ENCODE measurements at places on chromosomes 2 and 18.
A peak's percentile ranks its signal among the peaks of the same experiment; 100 is the strongest.

DNA sequence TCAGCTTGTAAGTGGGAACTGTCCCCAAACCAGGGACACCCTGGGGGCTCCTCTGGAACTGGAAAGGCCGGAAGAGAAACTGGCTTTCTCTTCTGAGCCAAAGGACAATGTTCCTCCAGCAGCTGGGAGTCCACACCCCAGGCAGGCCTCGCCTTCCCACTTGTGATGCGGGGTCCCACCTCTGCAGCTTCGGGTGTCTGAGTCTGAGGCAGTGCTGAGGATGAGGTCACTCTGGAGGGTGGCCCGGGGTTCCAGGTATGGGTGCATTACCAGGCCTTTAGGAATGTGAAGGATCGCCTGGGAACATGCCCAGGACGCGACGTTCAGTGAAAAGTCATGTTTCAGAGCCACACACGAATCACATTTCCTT lies 18.2 kb upstream of the BOK start:
- no peak for DNase-seq

- no peak for DNase-seq
Measured at GRCh38 chr2:133461484-133461883, 106.8 kb downstream of the NCKAP5 start.

DNA sequence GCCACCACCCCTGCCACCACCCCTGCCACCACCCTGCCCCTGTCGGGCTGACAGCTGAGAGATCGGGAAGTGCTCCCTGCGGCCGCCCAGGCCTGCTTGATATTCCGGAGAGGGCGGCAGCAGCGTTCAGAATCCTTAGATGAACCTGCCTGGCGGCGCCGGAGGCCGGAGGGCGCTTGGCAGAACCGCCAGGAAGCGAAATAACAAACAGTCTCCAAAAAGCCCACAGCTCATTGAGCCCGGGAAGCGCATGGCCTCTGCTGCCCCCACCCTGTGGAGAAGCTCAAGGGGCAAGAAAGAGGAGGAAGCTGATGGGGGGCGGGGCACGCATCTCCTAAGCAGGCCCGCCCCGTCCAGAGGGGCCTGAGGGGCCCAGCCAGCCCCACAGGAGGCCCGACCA lies 92.2 kb upstream of the MBOAT2 start:
- DNase-seq: peak; percentile 58

DNA sequence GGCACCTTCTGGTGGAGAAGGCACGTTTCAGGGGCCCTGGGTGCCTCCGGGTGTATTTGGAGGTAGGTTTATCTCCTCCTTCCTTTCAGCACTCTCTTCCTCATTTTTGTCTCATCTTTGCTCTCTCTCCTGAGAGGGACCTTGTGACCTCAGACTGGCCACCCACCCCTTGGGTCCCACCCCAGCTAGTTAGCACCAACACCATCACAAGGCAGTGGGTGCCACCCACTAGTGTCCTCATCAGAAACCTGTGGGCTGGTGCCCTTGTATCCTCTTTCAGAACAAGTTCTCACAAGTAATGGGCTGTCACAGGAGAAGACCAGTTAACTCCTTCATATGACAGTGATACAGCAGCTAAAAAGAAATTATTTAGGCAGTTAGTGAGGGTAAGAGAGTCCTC lies 196.4 kb downstream of the UXS1 start:
- no peak for DNase-seq

DNA sequence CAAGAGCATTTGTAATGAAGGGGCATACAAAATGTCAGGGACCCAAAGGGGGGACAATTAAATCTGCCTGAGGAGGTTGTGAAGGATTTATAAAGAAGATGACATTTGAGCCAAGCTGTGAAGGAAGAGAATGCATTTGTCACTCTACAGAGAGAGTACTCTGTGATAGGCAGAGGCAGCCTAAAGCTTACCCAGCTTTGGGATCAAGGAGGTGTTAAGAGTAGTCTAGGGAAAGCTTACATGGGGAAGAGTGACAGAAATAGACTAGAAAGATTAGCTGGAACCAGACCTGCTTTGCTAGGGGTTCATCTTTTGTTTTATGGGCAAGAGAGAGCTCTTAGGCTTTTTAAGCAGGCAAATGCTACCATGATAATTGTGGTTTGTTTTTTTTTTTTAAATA lies 169.1 kb upstream of the CYP26B1 start:
- DNase-seq: no peak

DNA sequence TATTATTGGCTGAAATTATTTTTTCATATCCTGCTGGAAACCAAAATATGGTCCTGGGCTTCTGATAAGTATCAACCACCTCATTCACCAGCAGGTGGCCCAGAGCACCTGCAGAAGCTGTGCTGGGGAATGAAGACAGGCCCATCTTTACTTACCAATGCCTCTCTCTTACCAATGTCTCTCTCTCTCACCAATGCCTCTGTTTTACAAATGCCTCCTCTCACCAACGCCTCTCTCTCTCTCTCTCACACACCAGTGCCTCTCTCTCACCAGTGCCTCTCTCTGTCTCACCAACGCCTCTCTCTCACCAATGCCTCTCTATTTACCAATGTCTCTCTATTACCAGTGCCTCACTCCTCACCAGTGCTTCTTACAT lies 2.3 kb upstream of the MAL start:
- no peak for DNase-seq

GRCh38 chr2:122007126-122007525 lies 251.7 kb downstream of the TSN start:
- DNase-seq: no peak

DNA sequence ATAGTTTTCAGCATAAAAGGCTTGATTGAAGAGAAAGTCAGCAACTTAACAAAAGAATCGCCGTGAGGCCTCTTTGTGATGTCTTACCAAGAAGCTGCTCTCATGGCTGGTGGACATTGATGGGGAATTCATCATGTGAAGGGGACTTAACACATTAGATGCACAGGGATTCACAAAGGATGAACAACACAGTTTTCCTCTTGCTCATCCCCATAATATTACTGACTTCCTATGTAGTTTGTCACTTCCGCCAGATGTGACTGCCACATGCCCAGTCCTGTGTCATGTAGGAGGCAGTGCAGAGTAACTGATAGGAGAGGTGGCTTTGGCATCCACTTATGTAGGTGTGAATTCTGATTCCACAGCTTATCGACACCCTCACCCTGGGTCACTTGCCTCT lies 232.6 kb upstream of the LYPD1 start:
- no peak for DNase-seq

DNA sequence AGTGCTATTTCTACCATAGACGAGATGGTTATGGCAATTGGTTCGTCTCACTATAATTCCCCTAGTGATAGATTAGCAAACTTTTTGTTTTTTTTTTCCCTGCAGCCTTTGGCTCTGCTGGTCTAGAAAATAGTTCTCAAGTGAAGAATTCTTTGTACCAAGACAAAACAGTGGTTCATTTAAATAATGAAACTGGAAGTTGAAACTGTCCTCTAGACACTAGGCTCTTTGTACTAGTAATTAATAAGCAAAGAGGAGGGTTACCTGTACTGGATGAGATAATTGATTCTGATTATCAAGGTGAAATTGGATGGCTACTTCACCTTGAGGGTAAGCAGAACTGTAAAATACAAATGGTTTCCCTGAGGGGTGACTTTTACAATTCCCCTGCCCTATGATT lies 156.9 kb upstream of the DCC start:
- DNase-seq: no peak

DNA sequence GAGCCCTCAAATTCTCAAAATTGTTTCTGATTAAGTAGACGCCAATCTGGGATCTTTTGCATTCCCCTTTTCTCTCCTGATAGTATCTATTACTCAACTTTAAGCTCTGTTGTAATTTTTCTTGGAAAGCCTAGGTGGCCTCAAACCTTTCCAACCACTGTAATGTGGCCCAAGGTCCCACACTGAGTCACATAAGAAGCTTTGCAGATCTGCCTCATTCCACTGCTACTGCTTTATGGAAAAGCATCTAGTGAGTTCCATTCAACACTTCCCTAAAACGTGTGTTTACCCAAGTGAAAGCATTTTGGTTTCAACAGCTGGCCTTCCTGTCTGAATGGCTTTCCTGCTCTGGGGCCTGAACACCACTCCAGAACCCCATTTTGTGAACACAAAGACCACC lies 493.6 kb upstream of the SPHKAP start:
- no peak for DNase-seq

DNA sequence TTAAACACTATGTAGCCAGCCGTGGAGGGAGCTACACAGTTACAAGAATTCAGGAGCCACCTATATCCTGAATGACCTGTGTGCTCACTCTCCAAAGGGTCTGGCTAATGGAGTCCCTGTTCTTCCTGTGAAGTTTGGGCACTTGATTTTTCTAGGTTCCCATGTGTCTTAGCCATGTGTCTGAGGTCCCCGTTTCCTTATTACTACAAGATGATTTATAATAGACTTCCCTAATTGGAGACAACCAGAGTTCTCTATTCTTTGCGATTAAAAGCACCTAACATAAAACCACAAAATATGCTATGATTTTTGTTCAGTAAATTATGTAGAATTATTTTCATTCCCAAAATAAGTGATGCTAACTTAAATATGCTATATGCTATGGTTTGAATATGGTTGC lies 83.4 kb downstream of the PDK1 start:
- DNase-seq: no peak

DNA sequence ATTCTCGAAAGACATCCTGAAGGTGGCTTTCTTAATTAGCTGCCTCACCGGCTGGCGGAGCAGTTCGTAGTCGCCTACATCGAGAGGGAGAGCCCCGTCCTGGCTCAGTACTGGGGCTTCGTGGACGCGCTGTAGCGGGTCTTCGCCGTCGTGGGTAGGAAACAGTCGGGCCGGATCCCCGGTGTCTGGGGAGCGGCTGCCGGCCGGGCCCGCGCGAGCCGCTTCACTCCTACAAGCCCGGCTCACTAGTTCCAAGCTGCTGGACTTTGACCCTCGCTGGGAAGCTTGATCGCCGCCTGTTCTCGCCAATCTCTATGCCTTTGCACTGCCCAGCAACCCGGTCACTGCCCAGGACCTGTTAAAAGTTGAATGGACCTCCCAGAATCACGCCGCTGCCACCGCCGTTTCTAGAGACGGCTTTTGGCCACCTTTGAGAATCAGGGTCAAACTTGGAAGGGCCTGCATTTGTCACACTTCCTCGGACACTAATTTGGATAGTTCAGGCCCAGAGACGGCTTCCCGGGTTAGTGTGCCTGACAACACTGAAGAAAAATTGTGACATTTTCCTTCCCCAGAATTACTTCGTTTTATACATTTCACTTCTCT lies 41.4 kb upstream of the AKAIN1 start:
- no peak for DNase-seq

- no peak for DNase-seq
Measured at GRCh38 chr2:170030040-170030439, 147.9 kb upstream of the MYO3B start.

GRCh38 chr2:17299891-17300540 lies 218.2 kb downstream of the RAD51AP2 start:
- DNase-seq: no peak

GRCh38 chr2:192584976-192585375 lies 390.2 kb upstream of the TMEFF2 start:
- no peak for DNase-seq

- DNase-seq: no peak
Measured at GRCh38 chr2:112255875-112256274, 1.0 kb upstream of the ZC3H8 start.

GRCh38 chr2:15820927-15821326 lies 119.4 kb upstream of the MYCN start:
- DNase-seq: no peak

- no peak for DNase-seq
Measured at GRCh38 chr18:46675112-46675511, 18.1 kb upstream of the LOXHD1 start.

DNA sequence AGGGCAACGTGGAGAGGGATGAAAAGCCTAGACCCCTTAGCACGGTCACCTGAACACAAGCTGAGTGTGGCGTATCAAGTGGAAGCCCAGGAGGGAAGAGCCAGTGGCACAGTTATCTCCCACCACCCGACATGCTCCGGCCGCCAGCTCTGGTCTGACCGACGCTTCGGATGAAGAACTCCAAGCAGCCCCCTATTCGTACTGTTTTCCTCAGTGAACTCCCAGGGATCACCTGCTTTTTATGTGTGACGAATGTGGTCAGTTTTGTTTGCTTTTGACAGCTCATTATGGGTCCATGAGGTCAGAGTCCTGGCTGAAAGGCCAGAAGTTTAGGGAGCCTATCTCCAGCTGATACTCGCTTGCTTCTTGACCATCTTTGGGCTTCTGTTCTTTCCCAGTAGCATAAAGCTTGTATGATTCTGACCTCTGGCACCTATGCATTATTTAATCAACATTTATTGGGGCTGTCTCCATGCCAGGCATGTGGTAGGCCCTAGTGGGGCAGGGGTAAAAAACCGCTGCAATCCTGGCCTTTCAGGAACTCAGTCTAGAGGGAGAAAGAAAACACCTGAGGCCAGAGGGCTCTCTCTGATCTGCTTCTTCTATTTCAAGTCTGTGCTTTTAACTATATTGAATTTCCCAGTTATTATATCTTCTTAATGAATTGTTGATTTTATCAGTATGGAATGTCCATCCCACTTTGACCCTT lies 33.0 kb upstream of the MRPL33 start:
- DNase-seq: no peak

GRCh38 chr2:102618452-102619413 lies 620 bp upstream of the SLC9A2 start:
- no peak for DNase-seq

DNA sequence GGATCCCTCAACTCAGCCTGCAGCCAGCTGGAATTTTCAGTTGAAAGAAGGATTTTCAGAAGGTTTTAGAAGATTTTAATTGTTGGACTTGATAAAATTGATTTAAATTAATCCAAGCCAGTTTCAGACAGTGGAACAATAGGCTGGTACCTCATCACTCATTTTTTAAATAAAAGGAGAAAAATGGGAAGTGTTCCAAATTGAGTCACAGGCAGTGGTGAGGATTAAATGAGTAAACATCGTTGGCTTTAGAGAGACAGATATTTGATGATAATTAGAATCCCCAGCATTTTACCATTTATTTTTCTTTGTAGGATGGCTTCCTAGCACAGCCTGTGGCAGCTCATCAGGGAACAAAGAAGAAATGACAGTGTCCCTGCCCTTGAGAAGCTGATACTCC lies 7.4 kb downstream of the CXCR4 start:
- DNase-seq: no peak

DNA sequence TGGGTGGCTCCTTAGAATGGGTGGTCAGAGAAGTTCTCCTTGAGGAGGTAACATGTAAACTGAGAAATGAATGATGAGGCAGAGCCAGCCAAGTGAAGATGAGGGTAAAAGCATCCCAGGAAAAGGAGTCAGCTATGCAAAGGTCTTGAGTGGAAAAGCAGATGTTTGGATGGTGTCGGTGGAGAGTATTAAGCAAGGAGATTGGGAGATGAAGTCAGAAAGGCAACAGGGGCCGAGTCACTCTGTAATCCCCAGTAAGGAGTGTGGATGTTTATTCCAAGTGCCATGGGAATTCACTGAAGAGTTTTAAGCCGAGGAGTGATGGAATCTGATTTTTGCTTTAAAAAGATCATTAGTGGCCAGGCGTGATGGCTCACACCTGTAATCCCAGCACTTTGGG lies 3.4 kb upstream of the STAMBP start:
- DNase-seq: no peak

GRCh38 chr2:158717366-158718195 lies 77.5 kb upstream of the DAPL1 start:
- DNase-seq: no peak

DNA sequence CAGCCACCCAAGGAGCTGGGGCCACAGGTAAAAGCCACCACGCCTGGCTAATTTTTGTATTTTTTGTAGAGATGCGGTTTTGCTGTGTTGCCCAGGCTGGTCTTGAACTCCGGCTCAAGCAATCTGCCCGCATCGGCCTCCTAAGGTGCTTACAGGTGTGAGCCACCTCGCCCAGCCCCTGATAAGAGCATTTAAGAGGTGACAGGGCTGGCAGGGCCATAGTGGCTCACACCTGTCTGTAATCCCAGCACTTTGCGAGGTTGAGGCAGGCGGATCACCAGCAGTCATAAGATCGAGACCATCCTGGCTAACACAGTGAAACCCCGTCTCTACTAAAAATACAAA lies 9.0 kb upstream of the CNNM3 start:
- DNase-seq: no peak

All from putamen (tissue), 1 donor.